ENCODE measurements at places on chromosomes 12 and 14. TPM values are rescaled to one million over a fixed set of nuclear protein-coding genes. Genes with fewer than 3 reads are reported as not detected.

The FGF6 gene
- polyA plus RNA-seq, result 0.07 TPM

The IL31 gene
- not detected for polyA plus RNA-seq

The POTEM gene
- polyA plus RNA-seq, result not detected

The RNASE7 gene
- polyA plus RNA-seq, result 0.09 TPM
